Caki2 (cell line): ENCODE measurements at places on chromosomes 4 and X.

DNA sequence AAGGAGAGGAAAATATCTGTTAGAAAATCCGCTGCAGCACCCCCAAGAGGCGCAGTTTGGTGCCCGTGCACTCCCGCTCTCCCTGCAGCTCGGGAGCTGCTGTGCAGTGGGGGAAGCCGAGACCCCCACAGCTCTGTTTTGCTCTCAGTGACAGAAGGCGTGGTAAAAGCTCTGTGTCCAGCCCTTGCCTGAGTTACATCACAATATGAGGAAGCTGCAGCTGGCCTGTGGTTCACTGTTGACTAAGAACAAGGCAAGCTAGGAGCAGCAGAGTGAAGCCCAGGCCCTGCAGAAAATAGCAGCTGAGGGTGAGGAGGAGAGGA lies 88.5 kb upstream of the ADRA2C start:
- no peak for DNase-seq

DNA sequence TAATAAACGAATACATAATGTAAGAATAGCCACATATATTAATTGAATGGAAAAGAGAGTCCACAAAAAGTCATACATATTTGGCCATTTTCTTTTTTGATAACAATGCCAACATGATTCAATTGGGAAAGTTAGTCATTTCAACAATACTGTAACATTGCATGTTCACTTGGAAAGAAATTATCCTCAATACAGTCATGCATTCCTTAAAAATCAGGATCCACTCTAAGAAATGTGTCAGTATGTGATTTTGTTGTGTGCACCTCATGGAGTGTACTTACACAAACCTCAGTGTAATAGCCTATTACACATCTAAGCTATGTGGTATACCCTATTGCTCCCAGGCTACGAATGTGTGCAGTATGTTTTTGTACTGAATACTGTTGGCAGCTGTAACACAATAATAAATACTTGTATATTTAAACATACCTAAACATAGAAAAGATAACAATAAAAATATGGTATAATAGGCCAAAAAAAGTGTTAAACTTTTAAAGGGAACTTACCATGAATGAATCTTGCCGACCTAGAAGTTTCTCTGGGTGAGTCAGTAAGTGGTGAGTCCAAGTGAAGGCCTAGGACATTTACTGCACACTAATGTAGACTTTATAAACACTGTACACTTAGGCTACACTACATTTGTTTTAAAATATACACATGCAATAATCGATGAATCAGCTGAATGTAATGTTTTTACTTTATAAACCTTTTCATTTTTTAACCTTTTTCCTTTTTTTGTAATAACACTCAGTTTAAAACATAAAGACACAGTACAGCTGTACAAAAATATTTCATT lies 806.8 kb downstream of the PCDH18 start:
- DNase-seq, result no peak

- DNase-seq, result no peak
Observed at GRCh38 chr4:3670521-3671519, 95.4 kb upstream of the ADRA2C start.

GRCh38 chr4:67603310-67604028 lies 44.9 kb downstream of the STAP1 start:
- no peak for DNase-seq
